ENCODE measurements at places on chromosomes 6 and 20.
A peak's percentile ranks its signal among the peaks of the same experiment; 100 is the strongest.

GRCh38 chr6:142294679-142295078 is 7.1 kb upstream of the ADGRG6 start:
- no peak for DNase-seq

- no peak for DNase-seq
Measured at GRCh38 chr6:158856261-158856660, 37.1 kb upstream of the EZR start.

- no peak for DNase-seq
Measured at GRCh38 chr6:837380-837779, 144.4 kb upstream of the EXOC2 start.

- DNase-seq = no peak
Measured at GRCh38 chr6:143054329-143054728, 6.4 kb upstream of the AIG1 start.

GRCh38 chr20:38331814-38332213 is 14.5 kb upstream of the LBP start:
- no peak for DNase-seq

GRCh38 chr6:139372326-139373153 is 1.9 kb downstream of the CITED2 start:
- no peak for DNase-seq

DNA sequence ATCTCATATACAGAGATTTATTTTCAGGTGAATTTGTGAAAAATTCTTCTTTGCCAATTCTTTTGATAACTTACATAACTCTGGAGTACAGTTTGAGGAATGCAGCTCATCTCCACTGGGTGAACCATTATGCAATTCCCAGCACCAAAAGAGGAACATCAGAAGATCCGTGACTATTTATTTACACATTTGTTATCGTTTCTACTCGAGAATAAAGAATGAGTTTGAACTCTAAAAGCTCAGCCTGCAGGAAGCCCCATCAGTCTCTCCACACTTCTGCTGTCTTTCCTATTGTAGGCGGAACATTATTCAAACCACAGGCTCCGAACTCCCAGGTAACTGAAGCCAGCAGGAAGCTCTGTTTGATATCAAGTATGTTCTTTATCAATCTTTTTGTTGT is 95.9 kb upstream of the IFNGR1 start:
- DNase-seq = no peak

- DNase-seq = no peak
Measured at GRCh38 chr6:72631480-72631879, 9.6 kb downstream of the KCNQ5 start.

DNA sequence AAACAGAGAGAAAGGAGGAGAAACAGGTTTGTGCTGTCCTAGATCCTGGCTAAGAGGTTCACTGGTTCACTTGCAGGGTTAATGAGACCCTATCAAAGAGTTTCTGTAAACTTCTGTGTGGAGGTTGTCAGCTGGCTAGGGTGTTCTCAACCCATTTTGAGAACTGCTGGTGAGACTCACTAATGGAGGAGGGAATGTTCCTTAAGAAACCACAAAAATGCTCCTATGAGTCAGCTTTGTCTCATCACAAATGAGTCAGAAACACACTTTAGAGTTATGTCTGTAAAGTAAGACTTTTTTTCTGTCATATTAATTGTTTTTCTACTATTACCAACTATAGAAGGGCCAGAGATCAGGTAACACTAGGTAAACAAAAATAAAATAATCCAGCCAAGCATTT is 884.4 kb downstream of the PHF3 start:
- no peak for DNase-seq

GRCh38 chr6:43762966-43763695 is 6.9 kb upstream of the VEGFA start:
- DNase-seq = no peak

DNA sequence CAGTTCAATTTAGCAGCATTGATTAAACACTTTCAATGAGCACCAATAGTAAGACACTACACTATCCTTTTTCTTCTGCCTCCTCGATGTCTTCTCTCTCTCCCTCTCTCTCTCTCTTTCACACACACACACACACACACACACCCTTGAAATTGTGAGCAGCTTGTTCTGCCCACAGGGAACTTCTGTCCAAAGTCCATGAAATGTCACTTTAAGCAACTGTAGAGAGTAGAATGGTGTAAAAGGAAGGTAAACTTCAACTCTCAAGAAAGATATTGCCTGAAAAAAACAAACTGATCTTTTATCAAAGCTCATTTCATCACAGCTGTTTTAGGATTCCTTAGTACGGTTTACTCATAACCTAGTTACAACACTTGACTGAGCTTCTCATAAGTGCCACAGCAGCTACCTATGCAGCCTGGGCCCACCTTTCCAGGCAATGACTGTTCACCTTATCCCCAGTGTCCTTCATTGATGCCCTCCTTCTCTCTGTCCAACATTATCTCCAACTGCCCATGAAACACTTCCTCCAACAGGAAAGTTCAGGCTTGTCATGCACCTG is 107.0 kb downstream of the TNFRSF21 start:
- no peak for DNase-seq

DNA sequence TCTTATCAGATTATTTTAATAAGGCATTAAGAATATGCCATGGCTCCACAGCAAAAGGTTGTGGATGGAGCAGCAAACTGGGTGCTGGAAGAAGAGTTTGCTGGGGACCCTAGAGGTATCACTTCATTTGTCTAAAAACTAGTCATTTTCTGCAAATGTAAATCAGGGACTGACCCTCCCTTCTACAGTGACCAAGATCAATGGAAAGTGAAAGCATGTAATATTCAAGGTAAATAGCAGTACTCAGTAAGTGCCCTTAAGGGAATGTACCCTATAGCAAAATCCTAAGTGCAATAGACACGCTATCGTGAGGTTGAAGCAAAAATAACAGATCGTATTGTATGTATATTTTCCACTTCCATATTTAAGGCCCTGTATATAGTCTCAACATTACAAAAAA is 38.7 kb downstream of the TRDN start:
- no peak for DNase-seq

DNA sequence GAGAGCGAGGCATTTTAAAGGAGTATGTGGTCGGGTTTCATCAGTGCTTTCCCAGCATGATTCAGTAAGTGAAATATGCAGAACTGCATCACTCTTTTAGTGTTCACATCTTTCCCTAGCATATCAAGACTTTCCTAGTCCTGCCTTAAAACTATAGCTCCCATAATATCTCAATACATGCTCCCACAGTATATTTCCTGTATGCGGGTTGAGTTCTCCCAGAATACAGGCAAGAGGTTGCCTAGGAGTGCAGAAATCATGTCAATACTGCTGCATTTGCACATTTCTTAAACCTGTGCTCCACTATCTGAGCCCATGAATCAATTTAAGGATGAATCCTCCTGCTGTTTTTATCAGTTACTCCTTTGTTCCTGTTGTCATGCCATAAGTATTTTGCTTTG is 386.6 kb upstream of the SLC35B3 start:
- DNase-seq = no peak

- no peak for DNase-seq
Measured at GRCh38 chr6:137427656-137428290, 66.4 kb downstream of the OLIG3 start.

DNA sequence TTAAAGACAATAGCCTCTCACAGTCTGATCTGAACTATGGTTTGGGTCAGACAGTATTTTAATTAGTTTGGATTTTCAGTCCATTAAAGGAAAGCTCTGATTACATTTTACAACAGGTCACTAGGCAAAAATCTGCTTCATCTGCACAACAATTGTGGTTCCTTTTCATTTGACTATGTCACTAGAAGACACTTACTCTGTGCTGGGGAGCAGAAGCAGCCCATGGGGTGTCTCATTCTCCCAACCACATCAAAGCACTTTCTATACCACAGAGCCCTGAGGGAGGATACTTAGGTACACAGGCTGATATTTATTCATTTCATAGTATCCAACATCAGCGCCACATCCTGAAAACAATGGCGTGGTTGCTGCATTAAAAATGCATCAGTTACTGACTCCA is 36.6 kb upstream of the HDAC2 start:
- no peak for DNase-seq

- peak; percentile 23 for DNase-seq
Measured at GRCh38 chr20:2840967-2841531, 504 bp downstream of the VPS16 start.

GRCh38 chr20:41191562-41192500 is 54.5 kb downstream of the PLCG1 start:
- DNase-seq = no peak

Measured in COR-L47 (cell line).